ENCODE measurements at places on chromosomes 13 and 19.

DNA sequence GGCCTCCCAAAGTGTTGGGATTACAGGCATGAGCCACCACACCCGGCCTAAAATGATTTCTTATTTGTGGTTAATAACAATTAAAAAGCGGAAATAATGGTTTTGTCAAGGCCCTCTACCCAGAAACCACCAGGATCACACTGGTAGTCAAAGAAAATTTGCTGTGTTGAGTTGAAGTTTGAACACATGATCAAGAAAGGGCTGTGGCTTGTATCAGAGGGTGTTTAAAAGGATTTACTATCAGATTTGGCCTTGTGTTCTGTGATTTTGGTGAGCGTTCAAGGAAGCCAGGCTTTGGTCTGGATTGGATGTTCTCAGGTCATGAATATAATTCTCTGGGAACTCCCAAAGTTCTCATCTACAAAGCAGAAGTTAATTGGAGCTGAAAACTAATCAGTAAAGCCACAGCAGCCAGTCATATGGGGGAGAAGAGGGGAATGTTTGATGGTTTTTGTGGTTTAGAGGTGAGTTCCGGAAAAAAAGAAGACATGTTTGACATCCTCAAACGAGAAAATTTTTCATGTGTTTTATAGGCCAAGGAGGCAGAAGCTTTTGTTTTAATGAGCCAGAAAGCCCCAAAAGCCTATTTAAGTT lies 10.6 kb upstream of the ZNF556 start:
- no peak for DNase-seq

DNA sequence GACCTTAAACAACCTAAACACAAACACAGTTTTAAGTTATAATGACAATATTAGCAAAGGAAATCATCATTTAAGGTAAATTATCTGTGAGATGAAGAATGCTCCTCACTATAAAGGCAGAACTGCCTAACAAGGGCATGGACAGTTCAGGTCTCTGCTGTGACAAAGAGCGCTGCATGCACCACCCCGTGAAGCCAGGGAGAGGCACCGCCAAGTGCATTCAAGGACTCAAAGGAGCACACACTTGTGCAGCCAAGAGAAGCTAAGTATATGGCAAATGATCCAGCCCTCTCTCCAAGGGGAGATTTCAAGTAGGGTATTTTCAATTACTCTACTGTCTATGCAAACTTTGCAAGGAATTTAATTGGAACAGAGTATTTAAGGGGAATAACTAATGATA lies 126.0 kb downstream of the RAP2A start:
- DNase-seq, result no peak

DNA sequence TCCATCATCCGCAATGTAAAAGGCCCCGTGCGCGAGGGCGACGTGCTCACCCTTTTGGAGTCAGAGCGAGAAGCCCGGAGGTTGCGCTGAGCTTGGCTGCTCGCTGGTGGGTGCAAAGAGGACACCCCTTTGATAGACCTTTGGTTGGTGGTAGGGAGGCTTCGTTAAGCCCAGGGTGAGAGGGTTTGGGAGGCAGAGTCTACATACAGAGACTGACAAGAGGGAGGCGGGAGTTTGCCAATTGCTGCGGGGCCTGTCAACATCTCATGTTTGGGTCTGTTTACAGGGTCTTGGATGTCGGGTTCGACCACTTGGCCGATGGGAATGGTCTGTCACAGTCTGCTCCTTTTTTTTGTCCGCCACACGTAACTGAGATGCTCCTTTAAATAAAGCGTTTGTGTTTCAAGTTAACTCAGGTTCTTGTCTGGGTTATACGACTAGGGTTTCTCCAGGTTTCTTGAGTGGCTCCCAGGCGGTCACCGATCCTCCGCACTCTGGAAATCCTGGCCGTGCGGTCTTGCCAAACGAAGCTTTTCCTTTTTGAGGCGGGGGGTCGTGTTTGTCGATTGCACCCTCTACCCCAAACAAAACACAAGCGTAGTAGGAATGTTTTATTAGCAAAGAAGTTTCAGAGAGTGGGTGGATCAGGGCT lies 816 bp downstream of the RPS28 start:
- DNase-seq, result no peak

GRCh38 chr19:34317311-34317927 lies 47.6 kb upstream of the GPI start:
- no peak for DNase-seq

Measured in astrocyte of the spinal cord (primary cell).